ENCODE measurements at places on chromosomes 3 and 15.

DNA sequence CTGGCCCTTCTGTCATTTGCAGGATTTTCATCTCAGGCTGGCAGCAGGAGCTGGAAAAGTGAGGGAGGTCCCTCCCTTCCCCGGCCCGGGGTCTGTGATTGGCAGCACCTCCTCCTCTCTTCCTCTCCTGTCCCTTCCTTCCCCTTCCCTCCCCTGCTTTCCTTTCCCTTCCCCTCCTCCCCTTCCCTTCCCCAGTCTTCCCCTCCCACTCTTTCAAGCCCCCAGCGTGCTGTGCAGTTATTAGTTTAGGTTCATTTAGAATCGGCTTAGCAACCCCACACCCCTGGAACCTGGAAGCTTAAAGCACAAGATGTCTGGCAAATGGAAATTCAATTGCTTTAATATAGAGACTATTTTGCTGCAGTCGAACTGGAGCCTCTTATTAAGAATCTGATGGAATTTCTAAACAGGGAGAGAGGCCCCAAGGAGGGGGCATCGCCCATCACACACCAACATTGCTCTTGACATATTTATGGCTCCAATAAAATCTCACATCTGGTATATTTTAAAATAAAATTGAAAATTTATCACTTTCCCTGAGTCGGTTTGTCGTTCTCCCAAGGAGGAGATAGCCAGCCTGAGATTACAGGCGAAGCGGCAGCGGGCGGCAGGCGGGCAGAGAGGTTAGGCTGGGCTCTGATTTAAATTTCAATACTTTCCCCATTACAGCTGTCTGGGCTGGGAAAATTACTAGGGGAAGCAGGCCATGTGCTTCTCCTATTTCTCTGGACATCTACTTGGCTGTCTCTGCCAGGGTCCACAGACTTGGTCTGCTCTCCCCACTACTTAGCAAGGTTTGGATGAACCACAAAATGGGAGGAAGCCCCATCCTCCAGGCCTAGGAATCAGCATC, 98.9 kb downstream of the LINGO1 start:
- DNase-seq, result no peak

GRCh38 chr3:4006288-4006687, 207.1 kb downstream of the LRRN1 start:
- no peak for DNase-seq

- DNase-seq, result no peak
Observed at GRCh38 chr15:68149059-68149458, 56.1 kb downstream of the CALML4 start.

DNA sequence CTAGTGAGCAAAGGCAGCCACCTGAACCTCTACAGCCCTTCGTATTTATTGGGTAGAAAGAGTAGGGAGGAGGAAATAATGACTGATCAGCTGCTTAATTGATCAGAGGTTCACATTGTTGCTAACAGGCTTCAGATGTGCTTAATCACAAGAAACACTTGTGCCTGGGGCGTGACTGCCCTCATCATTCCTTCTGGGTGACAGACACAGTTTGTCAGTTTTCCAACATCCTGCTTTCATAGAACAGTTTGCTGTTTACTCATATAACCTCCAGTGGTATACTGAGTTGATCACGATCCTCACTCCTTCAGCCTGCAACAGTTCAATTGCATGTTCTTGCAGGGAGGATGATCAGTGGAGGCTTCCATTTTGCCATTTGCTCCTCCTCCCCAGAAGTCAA, 13.6 kb upstream of the CASR start:
- DNase-seq, result peak; percentile 8

DNA sequence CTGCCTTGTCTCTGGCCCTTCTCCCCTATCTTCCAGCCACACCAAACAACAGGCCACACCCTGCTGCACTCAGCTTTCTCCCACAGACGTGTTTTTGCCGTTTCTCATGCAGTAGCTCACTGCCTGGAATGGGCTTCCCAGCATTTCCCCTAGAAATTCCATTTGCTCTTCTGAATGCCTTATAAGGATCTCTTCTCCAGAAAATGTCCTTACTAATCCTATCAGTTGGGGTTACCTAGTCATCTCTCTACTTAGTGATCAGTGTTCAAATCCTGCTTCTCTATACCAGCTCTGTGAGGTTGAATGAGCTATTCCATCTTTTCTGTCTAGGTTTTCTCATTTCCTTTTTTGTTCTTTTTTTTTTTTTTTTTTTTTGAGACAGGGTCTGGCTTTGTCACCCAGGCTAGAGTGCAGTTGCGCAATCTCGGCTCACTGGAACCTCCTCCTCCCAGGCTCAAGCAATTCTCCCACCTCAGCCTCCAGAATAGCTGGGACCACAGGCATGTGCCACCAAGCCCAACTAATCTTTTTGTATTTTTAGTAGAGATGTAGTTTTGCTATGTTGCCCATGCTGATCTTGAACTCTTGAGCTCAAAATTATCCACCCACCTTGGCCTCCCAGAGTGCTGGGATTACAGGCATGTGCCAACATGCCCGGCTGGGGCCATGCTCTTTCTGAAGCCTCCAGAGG, 98.2 kb upstream of the CHD2 start:
- peak; percentile 74 for DNase-seq

DNA sequence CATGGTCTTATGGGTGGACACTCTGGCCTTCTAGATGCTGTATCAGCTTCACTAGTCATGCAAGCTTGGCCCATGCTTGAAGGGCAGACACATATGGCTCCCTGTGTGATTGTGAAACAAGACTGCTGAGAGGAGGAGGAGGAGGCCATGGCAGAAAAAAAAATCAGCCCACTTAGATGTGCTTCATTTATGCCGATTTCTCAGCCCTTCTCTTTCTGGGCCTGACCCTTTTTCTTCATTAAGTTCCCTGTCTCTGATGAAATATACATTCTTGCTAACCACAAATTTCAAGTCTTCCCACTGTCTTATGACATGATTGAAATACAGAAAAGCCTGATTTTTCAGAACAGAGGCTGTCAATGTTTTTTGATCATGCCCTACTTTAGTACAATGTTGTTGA, 213.0 kb upstream of the FEZF2 start:
- DNase-seq, result no peak

- DNase-seq, result peak; percentile 72
Observed at GRCh38 chr3:101868534-101869464, 19.5 kb downstream of the NFKBIZ start.

GRCh38 chr15:55628369-55628730, 40.2 kb upstream of the PYGO1 start:
- DNase-seq, result no peak

DNA sequence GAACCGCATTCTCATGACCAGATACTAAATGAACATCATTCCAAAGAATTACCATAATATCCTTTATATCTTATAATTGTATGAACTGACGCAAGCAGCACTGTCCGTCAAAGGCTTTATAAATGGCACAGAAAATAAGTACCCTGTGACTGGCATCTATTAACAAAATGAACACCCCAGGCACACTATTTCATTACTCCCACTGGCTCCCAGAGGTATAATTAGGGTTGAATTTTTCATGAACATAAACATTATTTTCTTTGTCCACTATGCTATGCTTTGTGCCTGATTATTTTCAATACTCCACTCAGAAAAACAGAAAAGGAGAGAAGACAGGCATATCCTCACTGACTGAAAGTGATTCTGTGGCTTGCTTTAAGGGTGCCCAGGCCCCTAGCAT, 71.1 kb downstream of the LYZL4 start:
- DNase-seq, result no peak

DNA sequence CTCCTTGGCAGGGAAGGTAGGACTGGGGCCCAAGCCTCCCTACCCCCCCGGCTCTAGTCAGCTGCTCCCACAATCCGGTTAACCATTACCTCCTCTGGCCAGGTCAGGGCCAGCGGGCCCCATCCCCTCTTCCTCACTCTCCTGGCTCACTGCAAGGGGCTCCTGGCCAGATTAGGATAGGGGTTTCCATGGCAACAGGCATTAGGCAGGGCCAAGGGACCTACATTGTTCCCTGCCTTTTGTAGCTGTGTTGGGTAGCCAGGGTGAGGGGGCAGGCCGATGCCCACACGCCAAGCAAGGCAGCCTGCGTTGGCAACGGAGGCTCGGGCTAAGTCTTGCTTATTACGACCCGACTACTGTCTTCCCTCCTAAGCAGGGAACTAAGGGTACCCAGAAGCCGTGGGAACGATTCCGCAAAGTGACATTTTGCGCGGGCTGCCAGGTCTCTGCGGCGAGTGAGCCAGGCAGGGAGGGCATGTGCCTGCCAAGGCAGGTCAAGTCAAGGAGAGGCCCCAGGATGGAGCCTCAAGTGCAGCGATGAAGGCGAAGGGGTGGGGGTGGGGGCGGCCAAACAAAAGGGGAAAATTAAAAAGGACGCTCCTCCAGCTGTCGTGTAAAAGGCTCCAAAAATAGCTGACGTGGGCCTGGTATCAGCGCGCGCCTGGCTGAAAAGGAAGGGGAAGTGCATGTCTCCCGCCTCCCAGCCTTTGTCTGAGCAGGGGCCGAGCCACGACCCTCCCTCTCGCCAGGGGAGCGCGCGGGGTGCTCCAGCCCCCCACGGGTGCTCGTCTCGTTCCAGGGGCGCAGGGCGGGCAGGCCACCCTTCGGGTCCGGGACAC, 919 bp downstream of the IDH2 start:
- DNase-seq, result peak; percentile 66

DNA sequence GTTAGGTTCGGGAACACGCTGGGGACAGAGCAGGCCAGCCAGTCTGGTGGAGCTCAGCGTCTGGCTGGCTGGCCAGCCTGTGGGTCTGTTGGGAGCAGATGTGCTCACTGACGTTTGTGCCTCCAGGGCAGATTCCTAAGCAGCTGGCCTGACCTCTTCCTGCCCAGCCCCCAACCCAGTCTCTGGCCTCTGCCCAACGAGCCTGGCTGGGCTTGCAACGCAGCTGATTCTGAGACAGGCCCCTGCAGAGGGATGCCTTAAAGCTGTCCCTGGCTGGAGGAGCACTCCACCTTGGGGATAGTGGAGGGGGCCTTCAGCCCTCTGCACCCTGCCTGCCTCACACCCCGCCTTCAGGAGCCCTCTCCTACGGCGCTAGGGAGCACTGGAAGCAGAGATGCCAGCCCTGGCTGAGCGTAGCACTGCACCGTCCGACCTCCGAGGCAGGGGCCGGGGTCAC, 46.0 kb downstream of the KLF13 start:
- DNase-seq, result no peak

DNA sequence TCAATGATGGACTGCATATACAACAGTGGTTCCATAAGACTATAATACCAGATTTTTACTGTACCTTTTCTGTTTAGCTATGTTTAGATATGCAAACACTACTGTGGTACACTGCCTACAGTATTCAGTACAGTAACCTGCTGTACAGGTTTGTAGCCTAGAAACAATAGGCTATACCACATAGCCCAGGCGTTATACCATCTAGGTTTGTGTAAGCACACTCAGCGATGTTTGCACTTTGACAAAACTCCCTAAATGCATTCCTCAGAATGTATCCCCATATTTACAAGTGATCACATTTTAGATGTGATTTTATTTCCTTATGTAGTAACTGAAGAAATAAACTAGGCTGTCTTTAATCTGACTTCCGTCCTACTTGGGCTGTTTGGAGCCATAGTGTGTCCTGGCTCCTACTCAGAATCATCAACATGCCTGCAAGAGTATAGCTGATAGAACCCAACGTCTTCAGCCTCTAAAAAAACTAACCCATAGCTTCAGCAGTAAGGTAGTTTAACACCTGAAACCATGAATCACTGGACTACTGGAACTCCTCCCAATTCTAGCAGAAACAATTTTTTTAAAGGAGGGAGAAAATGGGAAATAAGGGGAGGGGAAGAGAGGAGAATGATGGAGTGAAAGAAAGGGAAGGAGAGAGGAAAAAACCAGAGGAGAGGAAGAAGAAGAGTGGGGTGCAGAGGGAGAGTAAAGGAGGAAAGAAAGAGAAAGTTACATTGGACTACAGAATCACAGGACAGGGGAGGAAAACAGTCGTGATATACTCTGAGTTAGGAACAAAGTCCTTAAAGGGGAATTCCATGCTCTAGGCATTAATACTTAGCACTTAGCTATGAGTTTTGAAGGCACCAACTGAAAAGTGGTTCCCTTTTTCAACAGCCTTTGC, 67.7 kb upstream of the PLXND1 start:
- no peak for DNase-seq

DNA sequence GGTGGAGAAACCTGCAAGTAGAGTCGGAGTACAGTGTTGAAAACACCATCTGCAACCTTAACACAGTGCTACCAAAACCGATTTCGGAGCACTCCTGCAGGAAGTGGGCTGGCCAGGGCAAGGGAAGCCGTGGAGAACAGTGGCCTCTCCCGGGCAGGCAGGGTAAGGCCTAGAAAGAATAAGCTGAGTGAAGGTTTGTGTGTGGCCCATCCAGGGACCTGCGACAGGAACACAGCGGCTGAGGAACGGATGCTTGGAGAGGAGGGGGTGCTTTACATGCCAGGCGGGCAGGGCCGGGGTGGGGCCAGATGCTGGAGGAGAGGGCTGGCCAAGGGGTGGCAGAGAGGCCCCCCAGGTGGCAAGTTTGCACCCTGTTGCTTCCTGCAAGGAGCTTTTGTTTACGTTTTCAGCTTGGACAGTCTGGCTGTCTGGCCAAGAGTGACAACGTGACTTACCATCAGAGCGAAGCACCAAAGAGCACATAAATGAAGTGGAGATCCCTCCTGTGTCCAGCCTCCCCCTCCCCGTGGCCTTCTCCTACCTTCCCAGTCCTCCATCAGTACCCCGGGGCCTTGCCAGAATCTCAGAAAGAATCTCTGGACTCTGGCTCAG, 156.5 kb downstream of the PGPEP1L start:
- DNase-seq, result peak; percentile 85

DNA sequence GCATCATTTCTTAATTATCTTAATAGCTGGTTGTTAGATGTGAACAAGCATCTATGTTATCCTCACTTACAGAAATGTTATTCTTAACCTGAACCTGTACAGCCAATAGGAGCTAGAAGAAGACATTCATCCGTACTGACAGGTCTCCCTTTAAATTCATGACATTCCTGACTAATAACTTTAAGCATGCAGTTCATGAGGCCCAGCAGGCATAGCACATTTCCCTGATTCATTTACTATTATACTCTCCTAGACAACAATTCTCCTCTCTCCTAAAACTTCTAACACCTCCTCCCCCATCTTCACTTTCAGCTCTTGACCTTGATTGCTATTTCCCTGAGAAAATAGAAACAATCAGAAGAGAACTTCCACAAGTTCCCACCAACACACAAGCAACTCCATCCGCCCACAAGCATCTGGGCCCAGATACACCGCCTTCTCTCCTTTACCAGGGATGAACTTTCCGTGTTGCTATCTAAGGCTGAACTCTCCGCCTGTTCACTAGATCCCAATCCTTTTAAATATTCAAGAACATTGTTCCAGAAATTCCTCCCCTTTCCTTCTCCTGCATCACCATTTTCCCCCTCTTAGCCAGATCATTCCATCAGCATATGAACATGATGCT, 62.9 kb upstream of the SPRED1 start:
- DNase-seq, result no peak

All from erythroblast (primary cell).